ENCODE measurements at places on chromosomes 6 and 20.

GRCh38 chr6:117553142-117553541 lies 49.2 kb downstream of the GOPC start:
- no peak for DNase-seq

GRCh38 chr6:45597424-45597823 lies 219.7 kb upstream of the SUPT3H start:
- no peak for DNase-seq

- DNase-seq: no peak
These were observed 5.3 kb downstream of the RIPOR2 start for GRCh38 chr6:24930431-24930871.

- no peak for DNase-seq
These were observed 127.2 kb downstream of the PLCB4 start for GRCh38 chr20:9196110-9196509.
